ENCODE measurements at places on chromosomes 5 and 9.

- DNase-seq, result no peak
These were observed 37.0 kb upstream of the BASP1 start for GRCh38 chr5:17180330-17180843.

- no peak for DNase-seq
These were observed 79.8 kb upstream of the MELK start for GRCh38 chr9:36492865-36493264.

- no peak for DNase-seq
These were observed 41.4 kb downstream of the MVB12B start for GRCh38 chr9:126368020-126368419.

- peak; percentile 99 for DNase-seq
These were observed 16.9 kb downstream of the ADAMTSL1 start for GRCh38 chr9:18490641-18491370.

DNA sequence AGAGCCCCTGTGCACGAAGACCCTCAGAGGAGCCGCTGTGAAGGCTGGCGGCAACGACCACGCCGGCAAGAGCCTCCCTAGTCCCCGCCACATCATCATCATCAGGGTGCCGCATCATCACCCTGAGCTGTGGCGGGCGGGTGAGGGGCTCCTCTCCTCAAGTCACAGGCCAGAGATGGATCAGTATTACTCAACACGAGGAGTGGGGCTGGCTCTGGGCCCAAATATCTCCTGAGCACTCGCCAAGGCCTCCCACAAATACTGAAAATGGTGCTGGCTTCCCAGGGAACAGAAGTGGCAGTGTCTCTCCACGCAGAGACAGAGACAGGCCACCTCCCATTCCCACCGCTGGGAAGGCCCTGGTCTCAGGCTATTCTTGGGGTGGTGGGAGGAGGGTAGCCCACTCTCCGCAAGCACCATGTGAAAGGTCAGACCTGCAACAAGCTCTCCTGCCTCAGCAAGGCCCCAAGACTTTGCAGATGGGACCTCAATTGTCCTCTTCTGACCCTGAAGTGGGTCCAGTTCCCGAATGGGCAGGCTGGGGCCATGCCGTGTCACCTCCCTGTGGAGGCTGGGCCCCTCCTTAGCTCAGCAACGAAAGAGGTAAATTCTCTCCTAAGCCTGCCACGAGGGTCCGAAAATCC lies 39.3 kb upstream of the ZNF354A start:
- DNase-seq, result no peak

GRCh38 chr9:126144196-126144595 lies 182.4 kb upstream of the MVB12B start:
- no peak for DNase-seq

GRCh38 chr5:113278976-113279375 lies 155.8 kb downstream of the TSSK1B start:
- no peak for DNase-seq

GRCh38 chr5:74541381-74541781 lies 99.1 kb downstream of the ENC1 start:
- DNase-seq, result no peak

DNA sequence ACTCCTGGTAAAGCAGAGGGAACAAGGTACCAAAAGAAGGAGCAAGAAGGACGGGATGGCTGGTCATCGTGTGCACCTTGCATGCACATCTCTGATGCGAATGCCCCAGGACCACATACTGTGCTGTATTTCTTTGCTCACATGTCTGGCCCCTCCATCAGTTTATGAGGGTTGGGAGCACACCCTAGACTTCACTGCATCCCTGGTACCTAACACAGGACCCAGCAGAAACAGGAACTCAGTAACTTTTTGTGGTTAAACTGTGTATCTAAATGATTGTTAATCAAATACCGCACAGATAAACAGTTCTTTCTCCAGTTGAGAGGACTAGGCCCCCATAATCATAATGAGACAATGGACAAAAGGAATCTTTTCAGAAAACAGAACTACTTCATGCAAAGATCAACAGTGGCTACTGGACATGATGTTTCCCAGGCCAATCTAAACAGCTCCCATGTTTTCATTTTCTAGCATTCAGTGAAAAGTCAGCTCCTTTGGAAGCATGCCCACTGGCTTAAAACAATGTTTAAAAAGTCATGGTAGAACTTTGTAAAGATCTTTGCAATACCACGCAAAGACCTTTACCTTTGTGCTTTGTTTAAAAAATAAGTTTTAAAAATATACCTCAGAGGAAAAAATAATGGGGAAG lies 55.5 kb upstream of the IFNK start:
- DNase-seq, result no peak

GRCh38 chr9:75083188-75083970 lies 4.6 kb downstream of the NMRK1 start:
- DNase-seq, result no peak

DNA sequence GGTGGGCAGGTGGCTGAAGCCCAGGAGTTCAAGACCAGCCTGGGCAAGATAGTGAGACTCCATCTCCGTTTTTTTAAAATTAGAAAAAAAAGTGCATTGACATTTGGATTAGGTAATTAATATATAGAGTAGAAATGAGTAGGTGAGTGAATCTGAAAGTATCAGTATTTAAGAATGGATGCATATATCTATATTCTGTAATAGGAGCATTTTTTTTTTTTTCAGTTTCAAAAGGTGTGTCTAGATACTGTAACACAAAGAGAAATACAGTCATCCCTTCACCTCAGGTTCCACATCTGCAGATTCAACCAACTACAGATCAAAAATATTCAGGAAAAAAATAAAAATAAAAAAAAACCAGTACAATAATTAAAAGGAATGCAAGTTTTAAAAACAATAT lies 50.8 kb downstream of the RBM27 start:
- no peak for DNase-seq

DNA sequence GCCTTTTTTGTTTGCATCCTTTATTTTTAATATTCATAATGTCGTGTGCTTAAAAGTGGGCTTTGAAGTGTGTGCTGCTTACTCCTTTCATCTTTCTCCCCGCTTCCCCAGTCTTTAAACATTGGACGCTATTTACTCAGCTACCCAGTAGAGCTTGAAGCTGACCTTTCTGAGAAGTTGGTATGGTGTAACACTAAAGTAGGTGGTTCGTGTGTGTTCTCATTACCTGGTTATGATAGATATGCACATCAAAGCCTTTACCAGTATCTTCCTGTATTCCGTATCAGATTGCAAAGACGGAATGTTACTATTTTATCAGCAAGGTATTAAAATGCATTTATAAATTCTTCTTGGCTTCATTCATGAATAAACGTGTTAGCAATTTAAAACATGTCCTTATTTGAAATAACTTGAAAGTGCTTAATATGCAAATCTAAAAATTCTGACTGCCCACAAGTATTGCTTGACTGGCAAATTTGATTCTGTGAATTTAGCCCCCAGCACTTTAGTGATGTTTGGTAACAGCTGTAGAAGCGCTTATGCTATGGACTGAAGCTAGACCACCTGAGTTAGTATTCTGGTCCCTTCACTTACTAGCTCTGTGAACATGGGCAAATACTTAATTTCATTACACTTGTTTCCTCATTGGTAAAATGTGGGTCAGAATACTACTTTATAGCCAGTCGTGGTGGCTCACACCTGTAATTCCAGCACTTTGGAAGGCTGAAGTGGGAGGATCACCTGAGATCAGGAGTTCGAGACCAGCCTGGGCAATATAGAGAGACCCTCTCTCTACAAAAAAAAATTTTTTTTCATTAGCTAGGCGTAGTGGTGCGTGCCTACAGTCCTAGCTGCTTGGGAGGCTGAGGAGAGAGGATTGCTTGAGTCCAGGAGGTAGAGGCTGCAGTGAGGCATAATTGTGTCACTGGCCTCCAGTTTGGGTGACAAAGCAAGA lies 1.7 kb downstream of the RRAGA start:
- no peak for DNase-seq

DNA sequence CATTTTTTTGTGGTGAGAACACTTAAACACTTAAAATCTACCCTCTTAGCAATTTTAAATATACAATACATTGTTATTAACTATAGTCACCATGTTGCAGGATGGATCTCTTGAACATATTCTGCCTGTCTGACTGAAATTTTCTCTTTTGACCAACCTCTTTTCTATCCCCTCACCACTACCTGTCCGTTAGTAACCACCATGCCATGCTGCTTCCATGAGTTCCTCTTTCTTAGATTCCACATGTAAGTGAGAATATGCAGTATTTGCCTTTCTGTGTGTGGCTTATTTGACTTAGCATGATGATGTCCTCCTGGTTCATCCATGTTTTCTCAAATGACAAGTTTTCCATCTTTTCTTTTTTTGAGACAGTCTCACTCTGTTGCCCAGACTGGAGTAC lies 48.5 kb upstream of the NAA35 start:
- DNase-seq, result no peak

GRCh38 chr5:76223696-76224095 lies 140.5 kb downstream of the SV2C start:
- DNase-seq, result no peak

GRCh38 chr9:79026316-79026715 lies 545.4 kb upstream of the TLE4 start:
- no peak for DNase-seq

GRCh38 chr9:37949576-37949975 lies 45.6 kb upstream of the SLC25A51 start:
- DNase-seq, result no peak

DNA sequence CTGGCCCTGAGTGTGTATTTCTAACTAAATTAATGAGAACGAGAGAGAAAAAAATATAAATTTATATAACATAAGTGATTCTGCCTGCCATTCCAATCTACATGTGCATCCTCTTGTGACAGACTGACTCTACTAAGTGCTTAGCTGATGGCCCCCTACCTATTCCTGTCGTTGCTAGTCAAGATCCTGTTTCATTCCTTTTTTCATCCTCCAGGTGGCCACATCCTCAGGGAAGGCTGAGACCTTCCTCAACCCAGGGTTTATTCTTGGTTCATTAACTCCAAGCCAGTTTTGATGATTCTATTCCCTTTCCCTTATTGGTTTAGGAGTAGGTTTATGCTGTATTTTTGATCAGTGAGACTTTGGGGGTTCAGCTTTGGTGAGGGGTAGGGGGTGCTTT lies 201.3 kb downstream of the C9orf152 start:
- DNase-seq, result no peak

GRCh38 chr9:110334871-110335270 lies 2.8 kb downstream of the TXNDC8 start:
- DNase-seq, result no peak

DNA sequence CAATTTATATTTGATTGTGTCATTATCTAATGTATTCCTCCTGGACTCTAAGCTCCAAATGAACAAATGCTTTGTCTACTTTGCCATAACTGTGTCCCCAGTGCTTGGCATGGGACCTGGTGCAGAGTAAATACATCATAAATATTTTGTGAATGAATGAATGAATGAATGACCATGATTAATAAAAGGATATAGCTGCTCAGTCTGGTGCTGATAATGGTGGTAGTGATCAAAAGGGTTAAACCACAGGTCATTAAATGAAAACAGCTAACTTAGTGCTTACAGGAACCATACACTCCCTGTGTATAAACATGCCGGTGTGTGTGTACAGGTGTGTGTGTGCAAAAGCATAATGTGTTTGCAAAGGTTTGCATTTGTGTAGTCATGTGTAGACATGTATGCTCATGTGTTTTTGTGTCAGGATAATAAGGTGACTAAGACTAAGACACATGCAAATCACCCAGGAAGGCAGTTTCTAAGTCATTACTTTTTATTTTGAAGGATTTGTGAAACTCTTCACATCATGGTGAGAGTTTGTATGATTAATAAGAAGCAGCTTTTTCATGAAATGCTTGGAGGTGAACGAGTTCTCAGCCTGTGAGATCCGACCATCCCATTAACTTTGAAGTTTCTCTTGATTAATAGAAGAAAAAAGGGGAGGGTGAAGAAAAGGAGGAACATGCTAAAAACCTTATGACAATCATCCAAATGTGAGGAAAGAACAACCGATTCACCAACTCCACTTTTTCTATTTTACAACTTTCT lies 24.6 kb downstream of the SPARC start:
- DNase-seq, result no peak

DNA sequence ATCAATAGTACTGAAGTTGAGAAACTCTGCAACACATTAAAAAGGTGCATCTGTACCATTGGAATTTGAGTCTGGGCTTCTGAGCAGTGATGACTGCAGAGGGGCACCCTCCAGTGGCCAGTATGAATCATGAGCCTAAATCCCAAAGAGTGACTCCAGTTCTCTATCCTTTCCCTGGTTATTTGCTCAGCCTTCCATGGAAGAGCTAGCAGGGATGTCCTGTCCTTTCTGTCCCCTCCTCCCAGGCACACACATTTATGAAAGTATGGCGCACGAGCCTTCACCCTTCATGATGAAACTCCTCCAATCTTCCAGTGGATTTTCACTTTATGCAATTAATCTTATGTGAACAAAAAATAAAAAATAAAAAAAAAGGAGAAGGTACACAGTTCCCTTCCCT lies 81.0 kb downstream of the ESM1 start:
- DNase-seq, result no peak

DNA sequence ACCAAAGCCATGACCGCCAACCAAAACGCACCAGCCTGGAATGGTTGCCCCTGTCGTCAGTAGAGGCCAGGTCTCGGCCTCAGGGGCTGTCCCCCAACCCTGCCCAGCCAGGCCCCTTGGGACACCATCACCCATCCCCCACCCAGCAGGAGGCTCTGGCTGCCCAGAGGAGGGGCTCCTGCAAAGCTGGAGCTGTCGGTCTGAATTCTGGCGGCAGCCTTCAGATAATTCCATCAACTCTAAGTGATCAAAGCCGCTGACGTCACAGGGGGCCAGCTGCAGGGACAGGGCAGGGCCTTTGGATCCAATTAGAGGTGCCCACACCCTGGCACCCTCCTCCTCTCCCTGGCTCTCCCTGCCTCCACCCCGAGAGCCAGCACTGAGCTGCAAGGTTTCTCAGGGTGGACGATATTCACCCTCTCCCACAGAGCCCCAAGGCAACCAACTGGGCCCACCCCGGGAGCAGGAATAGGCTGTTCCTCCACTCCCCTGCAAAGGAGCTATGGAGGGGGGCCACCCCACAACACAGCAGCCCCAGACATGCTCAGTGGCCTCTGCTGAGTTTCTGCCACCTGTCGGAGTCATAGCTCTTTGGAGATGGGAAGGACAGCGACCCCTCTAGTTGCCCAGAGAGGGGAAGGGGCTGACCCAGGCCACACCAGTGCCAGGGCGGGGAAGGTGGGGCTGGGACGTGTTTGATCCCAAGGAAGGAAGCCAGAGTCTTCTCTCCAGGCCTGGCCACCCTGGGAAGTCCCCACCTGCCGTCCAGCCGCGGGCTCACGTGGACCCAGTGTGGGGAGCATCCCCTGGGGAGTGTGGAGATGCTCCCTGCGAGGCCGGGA lies 78.4 kb downstream of the NTNG2 start:
- DNase-seq, result no peak

GRCh38 chr5:142206801-142207200 lies 98.2 kb downstream of the NDFIP1 start:
- no peak for DNase-seq

DNA sequence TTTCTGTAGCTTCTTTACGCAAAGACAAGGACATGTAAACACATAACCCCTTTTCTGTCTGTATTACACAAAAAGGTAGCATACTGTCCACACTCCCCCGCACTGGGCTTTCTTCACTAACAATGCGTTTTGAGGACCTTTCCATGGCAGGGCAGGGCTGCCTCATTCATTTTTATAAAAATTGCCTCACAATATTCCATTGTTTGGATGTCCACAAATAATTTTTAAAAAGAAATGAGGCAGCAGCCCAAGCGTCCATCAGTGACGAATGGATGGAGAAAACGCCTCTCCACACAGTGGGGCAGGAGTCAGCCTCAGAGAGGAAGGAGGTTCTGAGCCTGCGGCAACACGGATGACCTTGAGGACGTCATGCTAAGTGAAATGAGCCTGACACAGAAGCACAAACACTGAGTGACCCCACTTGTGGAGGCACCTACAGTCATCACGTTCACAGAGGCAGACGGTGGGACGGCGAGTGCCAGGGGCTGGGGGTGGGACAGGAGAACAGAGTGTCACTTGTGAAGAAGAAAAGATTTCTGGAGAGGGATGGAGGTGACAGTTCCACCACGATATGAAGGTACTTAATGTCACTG lies 67.8 kb downstream of the RASGEF1C start:
- DNase-seq, result no peak
